ENCODE measurements at places on chromosomes 2 and 18. TPM values are rescaled to one million over a fixed set of nuclear protein-coding genes. Genes with fewer than 3 reads are reported as not detected.
A peak's percentile ranks its signal among the peaks of the same experiment; 100 is the strongest.

DNA sequence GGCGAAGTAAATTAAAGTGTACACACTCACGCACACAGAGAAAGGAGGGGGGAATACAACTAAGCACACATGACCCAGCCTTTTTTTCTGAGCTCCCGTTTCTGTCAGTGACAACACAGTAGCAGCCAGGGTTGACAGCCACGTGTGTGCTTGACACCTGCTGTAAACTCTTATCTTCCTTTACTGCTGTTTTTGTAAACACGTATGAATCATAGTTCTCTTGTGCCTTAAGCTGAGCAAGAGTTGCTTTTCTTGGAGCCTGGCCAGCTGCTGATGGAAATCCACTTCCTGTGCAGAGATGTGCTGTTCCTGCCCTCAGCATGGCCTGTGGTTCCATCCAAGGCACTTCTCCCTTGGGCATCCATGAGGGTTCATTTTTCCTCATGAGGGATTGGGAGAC is 561.9 kb downstream of the GALR1 start:
- DNase-seq, result no peak
- H3K4me1 ChIP-seq, result no peaks in the 10 kb centered on the region
- no peaks in the 10 kb centered on the region for H3K27me3 ChIP-seq
- H3K36me3 ChIP-seq, result no peaks in the 10 kb centered on the region

- H3K27me3 ChIP-seq, result no peaks in the 10 kb centered on the region
- no peaks in the 10 kb centered on the region for H3K4me1 ChIP-seq
- no peak overlapping the region for H3K4me3 ChIP-seq
- no peak for DNase-seq
Observed at GRCh38 chr2:196256585-196256984, 85.2 kb upstream of the STK17B start.

- H3K4me1 ChIP-seq, result no peaks in the 10 kb centered on the region
- peak overlapping the region; percentile 65 for H3K27ac ChIP-seq
- H3K27me3 ChIP-seq, result no peaks in the 10 kb centered on the region
- no peak for DNase-seq
- H3K36me3 ChIP-seq, result peaks cover 21% of the 10 kb centered on the region
Observed at GRCh38 chr2:232854082-232854481, 16.0 kb upstream of the SNORC start.

DNA sequence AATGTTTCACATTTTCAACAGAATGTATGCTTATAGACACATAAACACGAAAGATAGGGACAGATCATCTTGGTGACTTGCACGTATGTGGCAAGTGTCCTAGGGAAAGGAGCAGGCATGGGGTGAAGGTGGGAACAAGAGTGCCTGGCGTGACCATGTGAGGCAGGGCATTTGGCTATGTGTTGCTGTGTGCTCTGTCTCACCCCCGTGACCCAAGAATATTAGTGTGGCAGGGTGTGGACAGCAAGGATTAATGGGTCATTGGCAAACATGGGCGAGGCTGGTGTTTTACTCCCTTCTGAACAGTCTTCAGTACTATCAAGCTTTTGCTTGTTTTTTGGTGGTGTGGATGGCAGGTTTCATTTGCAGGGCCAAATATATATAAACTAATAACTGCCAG is 1.3 kb upstream of the VWA3B start:
- peaks cover 35% of the 10 kb centered on the region for H3K27me3 ChIP-seq
- no peaks in the 10 kb centered on the region for H3K36me3 ChIP-seq
- peaks cover 21% of the 10 kb centered on the region for H3K4me1 ChIP-seq
- H3K27ac ChIP-seq, result no peak overlapping the region

DNA sequence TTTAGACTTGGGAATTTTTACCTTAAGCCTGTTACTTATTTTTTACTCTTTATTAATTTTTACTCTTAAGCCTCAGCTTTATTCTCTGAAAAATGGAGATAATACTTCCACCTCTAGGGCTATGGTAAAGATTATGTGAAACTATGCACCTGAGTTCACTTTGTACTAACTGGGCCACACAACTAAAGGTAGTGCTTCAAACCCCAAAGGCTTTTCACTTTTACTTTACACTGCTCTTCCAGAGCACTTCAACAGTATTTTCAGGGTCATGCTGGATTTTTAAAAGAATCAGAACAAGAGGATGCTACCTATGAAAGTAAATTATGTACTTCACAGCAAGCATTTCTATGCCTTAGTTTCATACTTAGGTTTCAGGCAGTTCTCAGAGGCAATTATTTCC is 27.8 kb downstream of the MEX3C start:
- no peaks in the 10 kb centered on the region for H3K27me3 ChIP-seq
- DNase-seq, result no peak
- H3K4me1 ChIP-seq, result no peaks in the 10 kb centered on the region

- peaks cover 62% of the 10 kb centered on the region for H3K27me3 ChIP-seq
- H3K27ac ChIP-seq, result no peak overlapping the region
- H3K4me3 ChIP-seq, result no peak overlapping the region
- no peaks in the 10 kb centered on the region for H3K4me1 ChIP-seq
Observed at GRCh38 chr2:206250041-206250897, 24.2 kb upstream of the ZDBF2 start.

AKAIN1 gene
- not detected for total RNA-seq

G6PC2 gene
- not detected for total RNA-seq

ARHGAP15 gene
- 22.6 TPM for total RNA-seq
